NK-92 treated with Interleukin-12 subunit alpha and Interleukin-12 subunit beta, amount 100 ng/mL, for 24 hours (cell line): ENCODE measurements at places on chromosomes 1 and 21.

DNA sequence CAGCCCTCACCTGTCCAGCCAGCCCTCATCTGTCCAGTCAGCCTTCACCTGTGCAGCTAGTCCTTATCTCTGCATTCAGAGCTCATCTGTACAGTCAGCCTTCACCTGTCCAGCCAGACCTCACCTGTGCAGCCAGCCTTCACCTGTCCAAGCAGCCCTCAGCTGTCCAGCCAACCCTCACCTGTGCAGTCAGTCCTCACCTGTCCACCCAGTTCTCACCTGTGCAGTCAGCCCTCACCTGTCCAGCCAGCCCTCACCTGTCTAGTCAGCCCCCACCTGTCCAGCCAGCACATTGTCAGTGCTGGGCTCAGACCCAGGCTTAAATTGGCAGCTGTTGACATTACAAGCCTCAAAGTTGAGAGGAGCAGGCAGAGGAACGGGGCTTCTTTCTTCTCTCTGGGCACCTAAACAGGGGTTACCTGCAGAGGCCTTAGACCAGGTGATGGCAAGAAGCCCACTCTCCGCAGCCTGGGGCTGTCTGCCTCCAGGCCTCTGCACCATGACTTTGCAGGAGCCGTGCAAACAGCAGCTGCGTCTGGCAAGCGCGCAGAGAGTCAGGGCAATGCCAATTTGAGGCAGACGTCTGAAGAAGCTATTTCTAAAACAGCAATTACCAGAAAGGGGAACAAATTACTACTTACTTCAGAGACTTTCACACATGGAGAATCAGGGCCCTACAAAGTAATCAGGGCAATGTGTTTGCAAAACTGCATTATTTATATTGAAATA lies 506.1 kb downstream of the NPHP4 start:
- DNase-seq = no peak

- DNase-seq = no peak
These were observed 187.7 kb upstream of the C1orf174 start for GRCh38 chr1:4087530-4088420.

DNA sequence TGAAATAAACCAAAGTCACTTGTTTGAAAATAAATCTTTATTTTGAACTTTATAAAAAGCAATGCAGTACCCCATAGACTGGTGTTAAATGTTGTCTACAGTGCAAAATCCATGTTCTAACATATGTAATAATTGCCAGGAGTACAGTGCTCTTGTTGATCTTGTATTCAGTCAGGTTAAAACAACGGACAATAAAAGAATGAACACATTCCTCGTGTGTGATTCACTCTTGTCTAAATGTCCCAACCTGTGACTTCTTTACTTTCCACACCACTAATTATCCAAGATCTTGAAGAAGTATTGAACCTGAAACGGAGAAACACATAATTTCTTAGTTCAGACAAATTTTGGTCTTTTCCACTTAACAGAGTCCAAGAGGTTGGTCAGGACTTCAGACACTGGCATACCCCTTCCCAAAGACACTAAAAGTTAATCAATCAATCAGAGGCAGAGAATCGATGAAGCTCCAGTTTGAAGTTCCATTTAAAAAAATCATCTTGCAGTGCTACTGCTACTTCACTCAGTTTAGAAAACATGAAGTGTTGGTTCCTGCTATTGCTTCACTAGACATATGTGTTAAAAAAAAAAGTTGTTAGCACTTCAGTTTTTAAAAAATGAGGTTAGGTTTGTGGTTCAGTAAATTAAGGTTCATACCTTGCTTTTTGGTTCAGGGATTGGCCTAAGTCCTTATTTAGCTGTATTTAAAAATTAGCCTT lies 26.2 kb downstream of the ATP1B1 start:
- no peak for DNase-seq

- no peak for DNase-seq
These were observed 22.2 kb downstream of the MKNK1 start for GRCh38 chr1:46581681-46582455.

DNA sequence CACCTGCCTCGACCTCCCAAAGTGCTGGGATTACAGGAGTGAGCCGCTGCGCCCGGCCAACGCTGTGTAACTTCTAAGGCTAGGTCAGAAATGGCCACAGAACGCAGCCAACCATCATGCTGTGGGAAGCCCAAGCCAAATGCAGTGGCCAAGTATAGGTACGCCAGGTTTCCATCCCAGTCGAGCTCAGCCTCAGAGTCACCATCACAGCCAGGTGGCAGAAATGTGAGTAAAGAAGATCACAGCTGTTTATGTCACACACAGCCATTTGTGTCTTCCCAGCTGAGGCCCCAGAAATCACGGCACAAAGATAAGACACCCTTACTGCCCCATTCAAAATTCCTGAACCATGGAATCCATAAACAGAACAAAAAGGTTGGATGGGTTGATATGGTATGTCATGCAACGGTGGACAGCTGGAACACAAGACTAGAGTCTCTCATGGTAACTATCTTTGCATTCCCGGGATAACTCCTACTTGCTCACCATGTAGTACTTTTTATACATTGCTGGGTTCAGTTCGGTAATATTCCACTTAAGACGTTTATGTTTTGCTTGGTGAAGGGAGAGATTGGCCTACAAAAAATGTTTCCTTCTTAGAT lies 84.3 kb downstream of the SLC45A1 start:
- no peak for DNase-seq

GRCh38 chr1:115728341-115728740 lies 40.2 kb downstream of the CASQ2 start:
- DNase-seq = no peak

GRCh38 chr1:205430696-205431305 lies 8.9 kb upstream of the LEMD1 start:
- no peak for DNase-seq

GRCh38 chr1:246329900-246330299 lies 177.2 kb downstream of the SMYD3 start:
- DNase-seq = no peak

- no peak for DNase-seq
These were observed 11.9 kb upstream of the HYI start for GRCh38 chr1:43465505-43466067.

DNA sequence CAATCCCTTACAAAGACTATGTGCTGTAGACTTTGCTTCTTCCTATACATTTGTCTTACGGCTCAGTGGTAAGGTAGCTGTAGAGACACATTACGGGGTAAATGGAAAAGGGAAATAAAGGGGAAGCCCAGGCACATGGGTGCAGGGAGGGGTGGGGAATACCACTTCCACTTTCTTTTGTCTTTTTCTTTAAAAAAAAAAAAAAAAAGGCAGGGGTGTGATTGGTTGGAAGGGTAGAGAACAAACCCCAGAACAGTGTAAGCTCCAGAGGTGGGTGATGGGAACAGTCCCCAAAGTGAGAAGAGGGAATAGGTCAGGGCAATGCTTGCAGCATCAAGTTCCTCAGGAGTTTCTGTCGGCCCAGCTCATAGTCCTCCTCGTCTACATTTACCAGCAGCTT lies 3.9 kb downstream of the NIT1 start:
- no peak for DNase-seq

DNA sequence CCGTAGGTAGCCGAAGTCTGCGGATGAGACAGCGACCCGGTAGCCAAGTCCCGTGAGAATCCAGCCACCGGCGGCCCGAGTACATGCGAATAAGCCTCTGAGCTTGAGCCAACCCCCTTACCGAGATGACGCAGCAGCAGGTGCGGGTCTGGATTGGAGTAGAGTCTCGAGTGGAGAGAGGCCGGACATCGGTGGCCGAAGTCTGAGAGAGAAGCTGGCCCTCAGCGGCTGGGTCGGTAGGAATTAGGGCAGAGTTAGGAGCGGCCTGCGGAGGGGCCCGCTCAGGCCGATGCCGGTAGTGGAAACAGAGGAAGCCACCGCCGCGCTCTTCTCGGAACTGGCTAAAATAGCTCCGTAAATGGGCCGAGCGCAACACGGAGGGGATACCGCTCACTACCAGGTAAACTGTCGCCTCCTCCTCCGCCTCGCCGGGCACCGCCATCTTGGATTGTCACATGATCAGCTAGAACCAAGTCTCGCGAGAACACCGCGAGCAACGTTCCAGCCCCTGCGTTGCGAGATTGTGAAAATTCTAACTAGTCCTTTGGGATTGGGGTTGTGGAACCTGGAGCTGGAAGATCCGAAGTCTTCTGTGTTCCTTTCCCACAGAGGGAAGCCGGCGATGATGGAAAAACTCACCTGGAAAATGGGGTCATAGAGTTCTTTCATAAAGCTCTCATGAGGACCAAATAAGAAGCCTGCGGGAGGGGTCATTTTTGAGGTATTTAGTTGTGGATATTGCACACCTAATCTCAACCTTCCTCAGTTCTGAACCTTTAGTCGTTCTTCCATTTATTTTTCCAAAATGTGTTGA lies at the start of gene GPATCH3:
GPATCH3 (minus strand) TSS at position 467 of the 814 bp plus-strand sequence; CDS start at position 442, 25 bp downstream.
- peak; percentile 63 for DNase-seq

GRCh38 chr1:224331326-224331725 lies 1.4 kb upstream of the NVL start:
- no peak for DNase-seq

DNA sequence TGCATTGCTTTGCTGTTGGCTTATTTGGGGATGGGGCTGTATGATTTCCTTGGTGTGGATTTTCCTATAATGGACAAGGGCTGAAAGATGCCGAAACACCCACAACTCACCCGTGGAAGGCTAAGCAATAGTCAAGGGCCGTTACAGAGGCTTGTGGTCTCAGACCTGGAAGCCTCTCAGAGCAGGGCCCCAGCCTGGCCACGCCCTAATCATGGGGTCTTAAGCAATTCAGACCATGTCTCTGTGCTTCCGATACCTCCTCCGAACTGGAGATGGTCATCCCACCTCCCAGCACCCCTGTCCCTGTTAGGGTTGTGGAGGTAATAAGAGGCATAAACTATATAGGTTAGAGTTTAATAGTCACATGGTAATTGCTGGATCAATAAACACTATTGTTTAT lies 3.4 kb downstream of the ABCG1 start:
- no peak for DNase-seq

DNA sequence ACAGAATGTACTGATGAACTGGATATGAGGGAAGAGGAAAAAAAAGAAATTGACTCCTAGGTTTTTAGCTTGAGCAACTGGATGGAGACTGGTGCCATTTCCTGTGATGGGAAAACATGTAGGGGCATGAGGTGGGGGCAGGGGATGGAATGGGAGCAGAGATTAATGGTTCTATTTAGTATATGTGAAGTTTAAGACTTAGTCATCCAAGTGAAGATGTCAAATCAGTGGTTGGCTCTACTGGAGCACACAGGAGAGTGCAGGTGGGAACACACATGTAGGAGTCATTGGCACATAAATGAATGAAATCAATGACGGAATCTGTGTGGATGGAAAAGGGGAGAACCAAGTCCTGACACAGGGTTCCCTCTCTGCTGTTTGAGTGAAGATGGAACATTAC lies 224.4 kb upstream of the COA6 start:
- no peak for DNase-seq

GRCh38 chr1:84896279-84896678 lies 3.3 kb upstream of the LPAR3 start:
- DNase-seq = no peak

DNA sequence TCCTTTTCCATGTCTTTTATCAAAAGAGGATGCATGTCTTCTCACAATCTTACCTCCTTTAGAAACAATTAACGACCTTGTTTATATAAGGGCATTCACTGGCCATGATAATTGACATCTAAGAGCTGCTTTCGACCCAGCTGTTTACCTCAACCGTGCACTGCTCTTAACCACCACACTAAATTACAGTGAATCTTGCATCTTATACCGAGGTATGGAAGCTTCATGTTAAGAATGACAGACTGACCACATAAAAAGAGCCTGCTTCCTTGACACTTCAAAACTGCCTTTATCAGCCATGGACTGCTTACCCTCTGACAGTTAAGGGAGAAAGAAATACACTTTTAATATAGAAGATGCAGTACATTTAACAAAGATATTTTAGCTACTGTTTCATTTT lies 301.7 kb upstream of the LYPLAL1 start:
- no peak for DNase-seq

DNA sequence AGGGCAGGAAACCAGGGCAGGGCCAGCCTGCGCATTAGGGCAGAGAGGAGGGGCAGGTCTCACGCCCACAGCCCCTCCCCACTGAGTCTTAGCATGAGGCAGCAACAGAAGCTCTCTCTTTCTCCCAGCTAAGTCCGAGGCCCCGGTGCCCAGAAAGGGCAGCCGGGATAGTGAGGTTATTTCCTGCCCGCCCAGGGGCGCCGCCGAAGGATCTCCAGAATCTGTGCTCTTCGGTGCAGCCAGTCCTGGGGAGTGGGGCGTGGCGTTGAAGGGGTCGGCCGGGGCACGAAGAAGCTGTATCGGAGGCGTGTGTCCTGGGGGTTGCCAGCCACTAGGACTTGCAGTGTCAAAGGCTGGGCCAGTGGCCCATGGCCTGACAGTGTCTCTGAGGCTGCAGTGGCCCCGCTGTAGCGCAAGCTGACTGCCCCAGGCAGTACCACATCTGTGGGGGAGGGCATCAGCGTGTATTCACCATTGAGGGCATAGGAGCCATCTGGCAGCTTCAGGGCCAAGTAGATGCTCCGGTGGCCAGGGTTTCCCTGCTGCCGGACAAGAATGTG lies 7.8 kb downstream of the ADAMTS4 start:
- no peak for DNase-seq

DNA sequence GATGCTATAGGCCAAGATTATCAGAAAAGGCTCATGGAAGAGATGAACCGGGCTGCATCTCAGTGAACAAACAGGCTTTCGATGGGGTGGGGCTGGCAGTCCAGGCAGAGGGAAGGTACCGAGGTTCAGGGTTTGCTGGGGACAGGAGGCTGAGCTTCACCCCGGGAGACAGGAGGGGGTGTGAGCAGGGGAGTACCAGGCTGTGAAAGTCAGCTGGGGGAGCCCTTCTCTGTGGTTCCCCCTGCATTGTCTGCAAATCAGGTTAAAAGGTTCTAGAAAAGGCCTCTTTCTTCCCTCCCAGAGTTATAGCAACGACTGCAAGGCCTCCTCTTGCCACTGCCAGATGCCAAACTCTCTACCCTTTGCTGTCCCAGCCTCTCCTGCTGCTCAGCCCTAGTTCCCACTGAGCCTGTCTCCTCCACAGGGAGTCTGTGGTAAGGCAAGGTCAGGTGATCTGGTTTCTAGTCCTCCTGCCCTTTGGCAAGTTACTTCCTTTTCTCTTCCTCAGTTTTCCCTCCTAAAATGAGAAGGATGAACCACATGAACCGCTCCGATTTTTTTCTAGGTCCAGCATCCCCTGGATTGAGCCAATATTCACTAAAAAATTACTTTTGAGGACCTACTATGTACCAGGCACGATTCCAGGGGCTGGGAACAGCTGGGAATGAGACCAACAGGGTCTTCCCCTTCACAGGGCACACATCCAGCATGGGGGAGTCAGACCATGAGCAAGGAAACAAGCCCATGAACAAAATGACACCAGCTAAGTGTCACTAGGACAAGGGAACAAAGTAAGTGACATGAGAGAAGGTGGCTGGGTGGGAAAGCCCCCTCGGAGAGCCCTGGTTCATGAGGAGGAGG lies 7.2 kb downstream of the LAD1 start:
- DNase-seq = no peak

- DNase-seq = no peak
These were observed 18.5 kb downstream of the WASF2 start for GRCh38 chr1:27471477-27471876.

DNA sequence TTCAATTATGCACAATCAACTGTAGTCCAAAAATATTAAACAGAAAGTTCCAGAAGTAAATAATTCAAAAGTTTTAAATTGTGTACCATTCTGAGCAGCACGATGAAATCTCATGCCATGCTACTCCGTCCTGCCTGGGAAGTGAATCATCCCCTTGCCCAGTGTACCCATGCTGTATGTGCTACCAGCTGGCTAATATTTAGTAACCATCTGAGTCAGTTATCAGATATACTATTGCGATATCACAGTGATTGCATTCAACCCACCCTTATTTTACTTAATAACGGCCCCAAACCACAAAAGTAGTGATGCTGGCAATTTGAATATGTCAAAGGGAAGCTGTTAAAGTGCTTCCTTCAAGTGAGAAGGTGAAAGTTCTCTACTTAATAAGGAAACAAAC lies 56.2 kb downstream of the EVI5 start:
- no peak for DNase-seq
